Activated T-cell treated with anti-CD3 and anti-CD28 coated beads, Interleukin-2, amount 50 U/mL, for 48 hours (primary cell): ENCODE measurements at places on chromosomes 3 and 15.

DNA sequence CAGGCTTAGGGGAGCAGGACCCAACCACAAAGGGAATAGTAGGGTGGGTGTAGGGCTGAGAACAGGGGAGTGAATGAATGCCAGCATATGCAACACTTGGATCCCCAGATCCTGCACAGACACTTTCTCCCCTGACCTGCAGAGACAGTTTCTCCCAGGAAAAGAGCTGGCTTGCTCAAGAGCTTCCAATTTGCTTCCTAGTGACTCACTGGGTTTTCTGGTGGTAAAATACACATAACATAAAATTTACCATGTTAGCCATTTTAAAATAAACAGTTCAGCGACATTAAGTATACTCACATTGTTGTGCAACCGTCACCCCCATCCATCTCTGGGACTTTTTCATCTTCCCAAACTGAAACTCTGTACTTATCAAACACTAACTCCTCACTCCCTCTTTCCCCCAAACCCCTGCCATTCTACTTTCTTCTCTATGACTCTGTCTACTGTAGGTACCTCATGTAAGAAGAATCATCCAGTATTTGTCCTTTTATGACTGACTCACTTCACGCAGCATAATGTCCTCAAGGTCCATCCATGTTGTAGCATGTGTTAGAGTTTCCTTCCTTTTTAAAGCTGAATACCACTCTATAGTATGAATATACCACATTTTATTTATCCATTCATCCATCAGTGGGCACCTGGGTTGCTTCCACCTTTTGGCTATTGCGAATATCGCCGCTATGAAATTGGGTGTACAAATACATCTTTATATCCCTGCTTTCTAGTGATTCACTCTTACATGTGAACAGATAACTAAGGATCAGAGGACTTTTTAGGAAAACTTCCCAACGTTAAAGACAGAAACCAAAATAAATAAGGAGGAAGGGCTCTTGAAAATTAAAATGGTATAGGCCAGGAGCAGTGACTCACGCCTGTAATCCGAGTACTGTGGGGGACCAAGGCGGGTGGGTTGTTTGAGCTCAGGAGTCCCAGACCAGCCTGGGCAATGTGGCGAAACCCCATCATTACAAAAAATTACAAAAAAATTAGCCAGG lies 95.6 kb upstream of the TJP1 start:
- no peak for DNase-seq

DNA sequence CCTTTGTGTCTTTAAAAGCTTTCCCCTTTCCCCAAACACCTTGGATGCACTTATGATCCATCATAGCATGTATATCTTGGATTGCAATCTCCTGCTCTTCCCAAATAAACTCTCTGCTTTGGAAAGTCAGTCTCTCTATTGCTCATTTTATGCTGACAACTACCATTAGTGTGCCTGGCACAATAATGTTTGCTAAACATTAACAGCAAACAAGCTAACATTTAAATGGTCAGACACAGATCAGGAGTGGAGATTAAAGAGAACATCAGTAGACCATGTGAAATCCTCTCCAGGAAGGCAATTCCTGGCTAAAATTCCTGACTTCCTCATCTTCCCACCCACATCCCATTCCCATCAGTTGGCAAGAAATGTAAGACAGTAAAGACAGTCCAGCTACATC lies 44.3 kb upstream of the EIF1B start:
- DNase-seq, result no peak

DNA sequence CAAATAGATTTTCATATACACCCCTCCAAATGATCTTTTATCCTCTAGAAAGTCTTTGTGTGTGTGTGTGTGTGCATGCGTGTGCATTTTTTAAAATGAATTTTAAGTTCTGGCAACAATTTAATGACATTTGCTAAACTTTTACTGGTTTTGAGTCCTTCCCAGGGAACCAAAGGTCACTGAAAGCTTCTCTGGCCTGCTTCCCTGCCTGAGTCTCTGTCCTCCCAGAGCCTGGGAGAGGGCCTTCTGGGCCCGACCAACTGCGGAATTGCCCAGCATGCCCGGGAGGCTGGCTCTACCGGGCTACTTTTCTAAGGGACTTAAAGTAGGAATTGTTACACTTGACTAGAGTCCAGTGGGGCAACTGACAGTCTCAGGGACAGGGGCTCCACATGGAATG lies 7.4 kb upstream of the RBPMS2 start:
- no peak for DNase-seq

DNA sequence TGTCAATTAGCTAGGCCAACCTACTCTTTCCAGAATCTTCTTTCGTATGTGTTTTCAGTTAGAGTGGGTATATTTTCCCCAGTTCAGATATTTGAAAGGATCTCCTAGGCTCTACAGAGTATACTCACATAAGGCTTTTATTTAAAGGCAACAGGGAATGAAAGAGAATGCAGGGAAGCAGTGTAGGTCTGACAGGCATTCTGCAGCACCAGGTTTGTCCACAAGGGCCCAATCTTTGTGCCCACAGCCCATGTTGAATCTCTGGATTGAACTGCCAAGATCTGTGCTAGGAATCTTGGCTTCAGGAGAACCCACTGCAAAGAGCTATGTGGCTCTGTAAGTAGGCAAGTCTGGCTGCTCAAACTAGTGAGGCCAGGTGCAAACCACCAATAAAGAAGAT lies 24.2 kb upstream of the GALNT15 start:
- DNase-seq, result no peak

DNA sequence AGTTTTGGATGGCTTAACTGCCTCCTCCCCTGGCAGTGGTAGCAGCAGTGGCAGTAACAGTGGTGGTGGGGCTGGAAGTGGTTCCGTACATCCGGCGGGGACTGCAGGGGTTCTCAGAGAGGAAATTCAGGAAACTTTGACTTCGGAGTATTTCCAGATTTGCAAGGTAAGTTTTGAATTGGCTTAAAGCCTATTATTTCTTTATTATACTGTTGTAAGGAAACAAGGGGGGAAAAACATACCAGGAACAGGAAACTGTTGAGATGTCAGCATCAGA lies 1.5 kb downstream of the STXBP5L start:
- no peak for DNase-seq

DNA sequence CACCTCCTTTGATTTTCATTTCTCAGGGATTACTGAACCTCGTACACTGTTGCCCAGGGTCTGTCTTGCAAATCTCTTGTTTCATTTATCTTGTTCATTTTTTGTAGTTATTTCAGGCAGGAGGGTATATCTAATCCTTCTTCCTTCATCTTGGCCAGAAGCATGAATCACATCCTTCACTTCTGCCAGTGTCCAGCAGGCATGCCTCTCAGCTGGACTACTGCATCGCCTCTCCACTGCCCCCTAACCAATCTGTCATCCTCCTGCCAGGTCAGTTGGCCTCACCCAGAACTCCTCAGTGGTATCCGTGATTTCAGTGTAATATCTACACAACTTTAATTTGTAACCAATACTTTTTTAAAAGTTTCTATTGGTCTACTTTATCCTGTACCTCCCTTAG lies 297.9 kb downstream of the GABRG3 start:
- DNase-seq, result no peak

DNA sequence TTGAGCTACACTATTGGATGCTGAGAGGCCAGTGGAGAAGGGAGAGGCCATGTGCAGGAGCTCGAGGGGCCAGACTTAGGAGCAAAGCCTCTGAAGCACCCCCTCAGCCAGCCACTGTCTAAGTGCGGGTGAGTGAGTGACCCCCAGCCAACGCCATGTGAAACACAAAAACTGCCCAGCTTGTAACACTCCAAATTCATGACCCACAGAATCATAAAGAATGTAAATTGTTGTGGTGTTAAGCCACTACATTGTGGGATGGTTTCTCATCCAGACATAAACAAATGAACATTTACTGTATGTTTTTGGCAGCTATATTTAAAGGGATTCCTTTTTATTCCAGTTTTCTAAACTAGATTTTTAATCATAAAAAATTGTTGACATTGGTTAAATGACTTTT lies 27.2 kb upstream of the TMEM158 start:
- no peak for DNase-seq

DNA sequence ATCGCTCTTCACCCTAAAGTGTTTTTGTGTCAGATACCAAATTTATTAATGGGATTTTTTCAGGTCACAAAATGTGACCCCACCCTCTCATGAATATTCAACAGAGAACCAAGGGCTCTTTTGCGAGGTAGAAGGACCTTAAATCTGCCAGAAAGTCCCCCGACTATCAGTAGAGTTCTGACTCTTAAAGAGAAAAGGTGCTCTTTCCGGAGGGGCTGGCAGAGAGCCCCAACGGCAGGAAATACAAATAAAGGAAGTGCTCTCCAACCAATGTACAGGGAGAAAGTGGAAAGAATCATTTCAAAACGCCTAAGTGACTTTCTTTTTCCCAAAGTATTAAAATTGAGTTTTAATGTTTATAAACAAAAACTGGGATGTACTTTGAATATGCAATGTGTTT lies 517.2 kb downstream of the FOXP1 start:
- no peak for DNase-seq

GRCh38 chr3:71240034-71240433 lies 343.5 kb downstream of the FOXP1 start:
- DNase-seq, result no peak

DNA sequence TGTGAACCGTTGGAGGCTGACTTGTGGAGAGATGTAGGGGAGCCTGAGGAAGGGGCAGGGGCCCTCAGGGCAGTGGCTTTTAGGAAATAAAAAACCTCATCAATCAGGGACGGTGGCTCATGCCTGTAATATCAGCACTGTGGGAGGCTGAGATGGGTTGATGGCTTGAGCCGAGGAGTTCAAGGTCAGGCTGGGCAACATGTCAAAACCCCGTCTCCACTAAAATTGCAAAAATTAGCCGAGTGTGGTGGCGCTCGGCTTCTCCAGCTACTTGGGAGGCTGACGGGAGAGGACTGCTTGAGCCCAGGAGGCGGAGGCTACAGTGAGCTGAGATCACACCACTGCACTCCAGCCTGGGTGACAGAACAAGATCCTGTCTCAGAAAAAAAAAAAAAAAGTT lies 7.6 kb downstream of the TTC23 start:
- no peak for DNase-seq

DNA sequence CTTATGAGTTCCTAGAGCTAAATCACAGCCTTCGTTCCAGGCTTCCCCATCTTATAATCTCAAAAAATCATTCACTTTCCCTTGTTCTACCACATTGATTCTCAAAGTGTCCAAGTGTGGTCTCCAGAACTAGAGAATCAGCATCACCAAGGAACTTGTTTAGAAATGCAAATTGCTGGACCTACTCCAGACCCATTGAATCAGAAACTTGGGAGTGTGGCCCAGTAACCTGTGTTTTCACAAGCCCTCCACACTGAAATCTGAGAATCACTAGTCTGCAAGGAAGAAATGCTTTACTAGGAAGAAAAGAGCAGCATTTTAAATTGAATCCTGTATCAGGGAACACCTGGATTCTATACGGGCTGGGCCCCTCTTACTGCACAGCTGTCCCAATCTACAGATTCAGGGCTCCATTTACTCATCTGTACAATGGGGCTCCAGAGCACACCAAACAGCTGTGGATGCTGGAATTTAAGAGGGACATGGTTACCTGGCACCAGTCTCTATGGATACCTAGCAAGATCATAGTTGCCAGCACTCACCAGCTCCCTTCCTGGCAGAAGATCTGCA lies 3.9 kb downstream of the MEGF11 start:
- DNase-seq, result no peak

DNA sequence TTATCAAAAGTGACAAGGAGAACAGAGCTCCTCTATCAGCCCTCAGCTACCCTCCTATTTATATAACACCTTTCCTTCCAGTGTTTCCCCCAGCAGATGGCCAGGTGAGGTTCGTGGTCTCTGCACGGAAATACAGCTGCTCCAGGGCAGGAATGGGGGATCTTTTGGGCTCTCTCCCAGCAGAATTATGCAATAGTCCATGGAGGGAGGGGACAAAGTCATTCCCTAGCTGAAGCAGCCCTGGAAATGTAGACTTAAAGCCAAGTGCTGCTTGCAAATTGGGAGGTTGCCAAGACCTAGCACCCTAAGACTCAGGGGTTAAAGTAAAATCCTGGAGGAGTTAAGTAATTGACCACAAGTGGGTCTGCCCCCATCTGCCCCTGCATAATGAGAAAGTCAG lies 256.3 kb downstream of the LRTM1 start:
- no peak for DNase-seq

GRCh38 chr15:79535536-79535935 lies 103.4 kb downstream of the MINAR1 start:
- no peak for DNase-seq

- no peak for DNase-seq
These were observed 25.2 kb downstream of the ARPP21 start for GRCh38 chr3:35664460-35664919.

DNA sequence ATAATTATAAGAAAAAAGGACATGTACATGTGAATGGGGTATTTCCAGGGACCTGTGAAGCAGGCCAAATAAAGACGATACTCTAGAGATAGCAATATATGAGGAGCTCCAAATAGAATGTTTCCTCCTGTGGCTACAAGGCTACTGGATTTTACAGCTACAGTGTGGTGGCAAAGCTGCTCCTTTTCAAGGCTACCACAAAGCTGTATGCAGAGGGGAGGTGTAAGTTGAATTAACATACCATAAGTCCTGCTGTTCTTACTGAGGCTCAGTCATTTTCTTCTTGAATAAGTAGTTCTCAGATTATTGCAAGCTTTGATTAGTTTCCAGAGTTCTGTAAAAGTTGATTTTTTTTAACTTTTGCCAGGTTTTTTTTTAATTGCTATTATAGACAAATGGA lies 1184.6 kb upstream of the EPHA6 start:
- no peak for DNase-seq
